G401 (cell line): ENCODE measurements at places on chromosomes 6 and 20. TPM values are rescaled to one million over a fixed set of nuclear protein-coding genes. Genes with fewer than 3 reads are reported as not detected.
A peak's percentile ranks its signal among the peaks of the same experiment; 100 is the strongest.

GRCh38 chr6:138404666-138405337, 779 bp downstream of the HEBP2 start:
- DNase-seq, result peak; percentile 33

- no peak for DNase-seq
These were observed 1.9 kb downstream of the CST7 start for GRCh38 chr20:24950836-24951525.

- no peak for DNase-seq
These were observed 21.5 kb upstream of the CHD6 start for GRCh38 chr20:41639630-41640029.

DNA sequence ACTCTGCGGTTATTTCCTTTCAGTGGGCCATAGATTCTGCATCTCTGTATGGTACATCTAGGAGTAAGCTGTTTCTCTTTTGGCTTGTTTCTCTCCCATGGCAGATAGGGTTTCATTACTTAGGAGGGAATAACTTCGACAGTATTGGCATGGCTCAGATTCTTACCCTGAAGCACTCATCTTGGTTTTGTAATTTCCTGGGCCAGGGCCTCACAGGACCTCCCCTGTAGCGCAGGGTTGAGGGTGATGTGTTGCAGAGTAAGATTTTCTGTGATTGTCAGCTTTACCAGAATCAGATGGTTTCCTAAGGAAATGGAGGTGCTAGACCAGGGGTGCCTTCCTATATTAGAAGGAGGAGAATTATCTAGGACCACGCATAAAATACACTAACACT, 78.3 kb downstream of the STXBP5 start:
- no peak for DNase-seq

DNA sequence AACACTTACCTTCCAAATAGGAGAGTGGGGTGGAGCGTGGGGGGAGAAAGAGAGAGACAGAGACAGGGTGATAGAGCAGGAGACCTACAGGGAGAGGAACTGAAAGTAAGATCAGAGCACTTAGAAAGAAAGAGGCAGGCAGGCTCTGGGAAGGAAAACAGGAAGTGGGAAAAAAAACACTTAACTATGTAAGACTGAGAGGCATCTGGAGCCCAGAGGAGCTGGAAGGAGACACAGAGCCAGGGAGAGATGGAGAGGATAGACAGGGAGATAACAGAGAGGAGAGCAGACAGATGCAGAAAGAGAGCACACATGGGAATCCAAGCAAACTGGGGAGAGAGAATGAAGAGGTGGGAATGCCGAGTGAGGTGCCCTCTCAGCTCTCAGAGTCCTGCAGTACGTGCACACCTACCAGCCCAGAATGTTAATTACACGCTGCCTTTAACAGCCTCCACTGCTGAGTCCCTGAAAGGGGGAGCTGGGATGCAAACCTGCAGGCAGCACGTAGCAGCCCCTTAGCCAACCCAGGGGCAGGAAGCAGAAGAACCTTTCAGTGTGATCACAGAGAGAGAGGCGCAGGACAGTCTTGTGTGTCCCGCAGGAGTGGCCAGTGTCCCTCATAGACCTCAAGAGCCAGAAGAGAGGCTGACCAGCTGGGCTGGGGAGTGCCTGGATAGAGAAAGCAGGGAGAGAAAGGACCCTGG, 132.7 kb upstream of the LRFN2 start:
- no peak for DNase-seq

DNA sequence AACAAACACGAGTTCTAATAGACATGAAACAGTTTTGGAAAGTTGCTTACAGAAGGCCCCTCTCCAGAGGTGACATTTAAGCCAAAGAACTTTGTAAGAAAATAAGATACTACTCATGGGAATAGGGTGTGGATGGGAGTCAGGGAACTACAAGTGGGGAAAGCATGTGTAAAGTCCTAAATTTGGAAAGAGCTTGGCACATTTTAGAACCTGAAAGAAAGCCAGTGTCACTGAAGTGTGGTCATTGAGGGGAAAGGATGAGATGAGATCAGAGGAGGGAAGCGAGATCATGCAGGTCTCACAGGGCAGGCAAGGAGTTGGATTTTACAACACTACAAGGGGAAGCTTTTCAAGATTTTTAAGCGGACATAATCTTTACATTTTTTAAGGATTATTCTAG, 38.0 kb downstream of the VGLL2 start:
- no peak for DNase-seq

DNA sequence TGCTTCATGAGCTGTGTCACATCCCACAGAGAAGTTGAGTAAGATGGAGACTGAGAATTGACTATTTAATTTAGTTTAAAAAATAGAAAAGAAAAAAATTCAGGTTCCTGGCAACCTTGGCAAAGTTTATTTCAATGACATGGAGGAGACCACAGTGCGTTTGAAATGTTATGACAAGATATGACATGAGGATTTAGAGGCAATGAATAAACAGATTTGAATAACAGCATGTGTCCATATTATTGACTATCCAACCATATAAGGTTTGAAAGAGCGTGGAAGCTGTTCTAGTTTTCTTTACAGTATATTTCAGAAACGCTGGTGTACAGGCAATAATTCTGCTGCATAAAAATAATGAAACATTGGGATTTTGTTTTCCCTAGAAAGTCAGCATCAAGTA, 303.9 kb downstream of the SMOC2 start:
- DNase-seq, result no peak

DNA sequence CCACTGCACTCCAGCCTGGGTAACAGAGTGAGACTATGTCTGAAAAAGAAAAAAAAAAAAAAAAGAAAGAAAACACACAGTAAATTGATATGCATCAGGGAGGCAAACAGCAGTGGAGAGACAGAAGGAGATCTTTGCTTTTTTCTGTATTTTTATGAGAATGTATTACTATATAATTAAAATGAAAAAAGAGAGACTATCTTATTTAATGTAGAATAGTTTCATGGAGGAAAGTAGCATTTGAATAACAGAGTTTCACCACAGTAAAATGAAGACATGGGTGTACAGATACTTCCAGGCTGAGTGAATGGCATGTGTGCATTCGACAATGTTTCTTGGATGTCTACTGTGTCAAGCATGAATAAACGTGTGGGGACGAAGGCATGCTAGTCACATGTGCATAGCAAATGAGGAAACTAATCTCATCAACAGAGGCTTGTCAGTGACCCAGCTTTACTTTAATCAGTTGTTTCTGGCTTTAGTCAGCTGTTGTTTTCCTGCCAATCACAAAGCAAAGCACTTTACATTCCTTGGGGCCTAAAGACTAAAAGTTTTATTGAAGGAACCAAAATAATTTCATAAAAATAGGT, 55.5 kb upstream of the ARMH2 start:
- DNase-seq, result no peak

- DNase-seq, result no peak
These were observed 528.7 kb upstream of the SOX4 start for GRCh38 chr6:21064756-21065340.

The PCSK2 gene
- total RNA-seq, result not detected in 2 replicates

The GATA5 gene
- total RNA-seq, result 0.18 and 0.71 TPM in 2 replicates
